ENCODE measurements at places on chromosomes 6 and 20.

DNA sequence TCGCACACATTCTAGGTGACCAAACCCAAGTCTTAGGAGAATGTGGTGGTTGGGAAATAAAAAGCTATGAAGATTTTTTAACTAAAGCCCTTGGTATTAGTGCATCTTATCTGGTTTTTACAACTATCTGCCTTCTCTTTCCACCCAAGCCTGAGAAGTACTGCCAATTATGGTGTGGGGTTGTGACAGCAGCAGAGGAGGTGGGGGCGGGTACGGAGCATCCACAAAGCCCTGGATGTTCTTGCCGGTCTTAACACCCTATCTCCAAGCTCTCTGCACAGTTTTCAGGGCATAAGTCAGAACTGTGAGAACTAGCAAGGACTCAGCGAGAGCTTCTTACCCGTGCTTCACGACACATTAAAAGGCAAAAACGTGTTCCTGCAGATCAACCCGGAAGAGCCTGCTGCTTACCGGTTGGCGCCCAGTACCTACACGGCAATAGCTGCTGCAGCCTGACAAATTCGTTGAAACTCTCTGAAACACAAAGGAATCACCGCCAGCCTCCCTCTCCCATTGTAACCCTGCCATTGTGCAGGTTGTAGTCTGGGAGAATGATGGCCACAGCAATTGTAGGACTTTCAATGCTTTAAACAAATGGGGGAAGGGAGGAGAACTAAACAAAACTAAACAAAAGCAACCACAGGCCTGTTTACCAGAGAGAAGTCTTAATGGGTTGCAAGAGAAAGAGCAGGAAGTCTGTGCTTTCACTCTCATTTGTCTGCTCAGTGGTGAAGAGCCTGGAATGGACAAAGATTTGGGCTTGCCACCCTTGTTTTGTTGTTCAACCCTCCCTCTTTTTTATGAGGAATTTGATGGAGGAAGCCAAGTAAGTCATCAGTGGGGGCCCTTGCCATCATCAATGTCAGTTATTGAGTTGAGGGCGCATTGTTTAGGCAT is 461.0 kb upstream of the JARID2 start:
- DNase-seq: no peak

DNA sequence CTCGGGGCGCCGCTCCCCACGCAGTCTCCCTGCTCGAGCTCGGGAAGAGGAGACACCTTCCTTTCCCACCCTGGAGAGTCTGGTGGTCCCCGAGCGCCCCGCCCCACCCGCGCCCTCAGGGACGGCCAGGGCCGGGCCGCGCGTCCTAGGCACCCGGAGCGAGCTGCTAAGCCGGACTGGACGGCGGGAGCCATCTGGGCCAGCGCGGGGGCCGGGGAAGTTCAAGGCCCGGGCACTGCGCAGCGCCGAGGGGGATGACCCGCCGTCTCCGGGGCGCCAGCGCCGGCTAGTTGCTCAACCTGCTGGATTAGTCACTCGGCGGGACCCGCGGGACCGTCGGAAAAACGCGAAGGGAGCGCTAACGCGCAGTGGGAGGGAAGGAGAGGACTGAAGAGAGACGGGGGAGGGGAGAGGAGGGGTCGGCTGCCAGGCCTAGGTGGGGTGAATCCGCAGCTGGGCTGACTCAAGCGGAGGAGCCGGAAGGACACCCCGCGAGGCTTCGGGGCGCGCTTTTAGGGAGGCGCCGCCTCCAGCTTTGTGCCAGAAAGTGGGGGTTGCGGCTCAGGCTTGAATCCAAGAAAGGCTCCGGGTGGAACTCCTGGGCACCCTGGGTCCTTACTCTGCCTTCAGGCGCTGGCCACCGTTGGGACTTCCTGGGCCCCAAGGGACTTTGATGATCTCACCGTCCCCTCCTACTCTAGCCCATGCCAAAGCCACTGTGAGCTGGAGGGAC is 75.7 kb upstream of the FOXP4 start:
- peak; percentile 28 for DNase-seq

DNA sequence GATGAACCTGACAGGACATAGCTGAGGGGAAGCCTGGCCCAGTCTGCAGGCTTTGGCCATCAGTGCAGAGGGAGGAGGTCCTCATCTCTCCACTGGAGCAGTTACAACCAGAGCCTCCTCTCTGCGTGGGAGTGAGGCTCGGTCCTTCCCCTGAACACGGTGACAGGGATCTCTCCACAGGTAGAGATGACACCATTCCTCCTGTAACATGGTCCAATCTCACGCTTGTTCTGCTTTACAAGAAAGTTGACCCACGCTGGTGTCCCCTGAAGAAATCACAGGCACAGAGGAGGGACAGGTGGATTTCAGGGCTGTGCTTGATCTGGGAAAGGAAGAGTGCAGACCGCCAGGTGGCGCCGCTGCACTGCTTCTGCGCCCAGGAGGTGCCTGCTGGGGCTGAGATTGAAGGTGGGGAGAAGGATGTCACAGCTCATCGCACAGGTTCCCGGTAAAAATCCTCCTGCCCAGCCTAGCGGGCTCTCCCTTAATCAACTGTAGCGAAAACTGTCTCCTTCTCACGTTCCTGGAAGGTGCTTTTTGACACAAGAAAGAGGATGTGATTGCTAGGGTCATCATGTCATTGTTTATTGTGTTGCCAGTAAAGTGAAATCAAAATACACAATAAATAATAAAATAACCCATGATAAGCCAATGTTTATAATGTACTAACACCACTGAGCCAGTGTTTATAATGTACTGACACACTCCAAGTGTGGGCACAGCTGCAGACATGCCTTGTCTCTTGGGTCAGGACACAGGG is 20.4 kb downstream of the HLA-G start:
- DNase-seq: peak; percentile 63

GRCh38 chr6:83221276-83221675 is 28.1 kb downstream of the RWDD2A start:
- no peak for DNase-seq

- DNase-seq: peak; percentile 70
These were observed 207.9 kb downstream of the ERMARD start for GRCh38 chr6:169959136-169960002.

GRCh38 chr6:21999012-21999528 is 297.8 kb downstream of the PRL start:
- no peak for DNase-seq

DNA sequence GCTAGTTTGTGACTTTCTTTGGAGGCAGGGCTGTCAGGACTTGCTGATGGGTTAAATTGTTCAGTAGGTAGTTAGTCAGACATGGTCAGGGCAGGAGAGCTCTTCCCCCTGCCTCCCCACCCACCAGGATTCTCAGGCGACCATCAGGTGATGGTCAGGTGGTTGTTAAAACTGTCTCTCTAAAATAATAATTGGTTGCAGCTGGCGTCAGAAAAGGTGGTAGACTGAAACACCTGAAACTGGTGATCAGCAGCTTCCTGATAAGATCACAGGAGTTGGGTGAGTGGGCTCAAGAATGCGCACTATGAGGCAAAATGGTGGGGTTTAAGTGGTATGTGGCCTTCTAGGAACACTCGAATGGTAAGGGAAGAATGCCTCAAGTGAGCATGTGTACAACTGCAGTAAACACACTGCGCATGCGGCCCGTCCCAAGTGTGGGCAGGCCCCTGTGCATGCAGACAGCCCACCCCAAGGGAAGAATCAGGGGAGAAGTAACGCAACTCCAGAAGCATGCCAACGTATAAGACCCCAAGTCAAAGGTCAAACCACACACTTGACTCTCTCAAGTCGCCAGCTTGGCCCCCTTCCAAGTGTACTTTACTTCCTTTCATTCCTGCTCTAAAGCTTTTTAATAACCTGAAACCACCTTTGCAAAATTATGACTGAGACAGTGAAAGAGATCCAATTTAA is 7.9 kb upstream of the BLCAP start:
- no peak for DNase-seq

GRCh38 chr20:891058-891705 is 25.0 kb downstream of the ANGPT4 start:
- peak; percentile 69 for DNase-seq

- DNase-seq: no peak
These were observed 6.3 kb upstream of the AHI1 start for GRCh38 chr6:135503703-135504475.

DNA sequence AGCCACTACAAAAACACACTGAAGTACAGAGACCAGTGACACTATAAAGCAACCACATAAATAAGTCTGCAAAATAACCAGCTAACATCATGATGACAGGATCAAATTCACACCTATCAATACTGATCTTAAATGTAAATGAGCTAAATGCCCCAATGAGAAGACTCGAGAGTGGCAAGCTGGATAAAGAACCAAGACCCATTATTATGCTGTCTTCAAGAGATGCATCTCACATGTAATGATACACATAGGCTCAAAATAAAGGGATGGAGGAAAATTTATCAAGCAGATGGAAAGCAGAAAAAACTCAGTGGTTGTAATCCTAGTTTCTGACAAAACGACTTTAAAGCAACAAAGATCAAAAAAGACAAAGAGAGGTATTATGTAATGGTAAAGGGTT is 138.1 kb upstream of the PLN start:
- DNase-seq: no peak

DNA sequence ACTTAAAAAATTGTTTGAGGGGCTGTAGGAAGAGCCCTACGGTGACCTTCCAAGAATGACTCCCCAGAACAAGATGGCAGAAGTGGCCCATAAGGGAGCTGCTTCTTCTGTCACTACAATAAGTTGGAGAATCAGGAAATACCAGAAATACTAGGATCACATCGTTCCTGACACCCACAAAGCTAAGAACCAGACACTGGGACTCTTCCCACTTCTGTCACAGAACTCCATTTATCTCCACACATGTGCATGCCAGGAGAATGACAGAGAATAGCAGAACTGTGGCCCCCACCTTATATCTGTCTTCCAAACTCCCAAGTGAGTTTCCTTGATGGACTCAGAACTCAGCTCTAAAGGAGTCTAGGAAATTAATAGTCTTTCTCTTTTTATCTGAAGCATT is 54.6 kb upstream of the UBR2 start:
- no peak for DNase-seq

- no peak for DNase-seq
These were observed 496.1 kb upstream of the MANEA start for GRCh38 chr6:95081231-95081630.

- no peak for DNase-seq
These were observed 990 bp upstream of the TRAF3IP2 start for GRCh38 chr6:111606620-111607115.

DNA sequence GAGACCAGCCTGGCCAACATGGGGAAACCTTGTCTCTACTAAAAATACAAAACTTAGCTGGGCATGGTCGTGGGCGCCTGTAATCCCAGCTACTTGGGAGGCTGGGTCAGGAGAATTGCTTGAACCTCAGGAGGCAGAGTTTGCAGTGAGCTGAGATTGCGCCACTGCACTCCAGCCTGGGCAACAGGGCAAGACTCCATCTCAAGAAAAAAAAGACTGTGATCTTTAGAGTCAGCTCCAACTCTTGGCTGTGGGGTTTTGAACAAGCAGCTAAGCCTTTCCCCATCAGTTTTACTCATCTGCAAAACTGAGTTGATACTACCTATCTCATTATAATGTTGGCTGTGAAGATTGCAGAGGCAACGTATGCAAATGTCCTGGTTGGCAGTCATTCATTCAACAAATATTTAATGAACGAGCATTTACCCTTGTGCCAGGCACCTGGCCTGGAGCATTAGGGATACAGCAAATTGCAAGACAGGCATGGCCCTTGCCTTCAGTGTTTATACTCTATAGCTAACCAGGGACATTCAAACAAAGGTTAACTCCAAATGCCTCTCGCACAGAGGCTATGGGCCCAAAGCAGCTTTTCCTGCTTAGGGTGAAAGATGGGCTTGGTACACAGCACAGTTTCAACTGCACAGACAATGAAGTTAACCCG is 37.8 kb downstream of the ILRUN start:
- no peak for DNase-seq

DNA sequence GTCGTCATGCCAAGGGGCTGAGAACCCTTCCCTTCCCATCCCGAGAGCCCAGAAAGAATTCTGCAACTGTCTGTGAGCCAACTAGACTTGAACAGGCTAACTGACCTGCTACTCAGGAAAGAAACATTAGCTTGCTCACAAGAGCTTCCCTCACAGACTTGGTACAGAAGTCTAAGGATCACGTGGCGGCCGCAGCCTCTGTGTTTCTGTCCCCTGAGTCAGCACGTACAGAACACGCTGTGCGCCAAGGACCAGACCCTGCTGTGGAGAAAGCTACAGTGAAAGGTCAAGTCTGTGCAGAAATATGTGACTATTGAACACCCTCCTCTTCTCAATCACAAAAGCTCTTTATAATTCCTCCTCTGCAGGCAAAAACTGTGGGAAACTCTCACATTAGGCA is 151.3 kb upstream of the QKI start:
- no peak for DNase-seq

GRCh38 chr20:38918172-38918571 is 8.0 kb upstream of the FAM83D start:
- no peak for DNase-seq

- peak; percentile 66 for DNase-seq
These were observed 79.3 kb upstream of the NAA20 start for GRCh38 chr20:19937651-19938420.

GRCh38 chr6:50543666-50544065 is 169.7 kb upstream of the TFAP2D start:
- DNase-seq: no peak

DNA sequence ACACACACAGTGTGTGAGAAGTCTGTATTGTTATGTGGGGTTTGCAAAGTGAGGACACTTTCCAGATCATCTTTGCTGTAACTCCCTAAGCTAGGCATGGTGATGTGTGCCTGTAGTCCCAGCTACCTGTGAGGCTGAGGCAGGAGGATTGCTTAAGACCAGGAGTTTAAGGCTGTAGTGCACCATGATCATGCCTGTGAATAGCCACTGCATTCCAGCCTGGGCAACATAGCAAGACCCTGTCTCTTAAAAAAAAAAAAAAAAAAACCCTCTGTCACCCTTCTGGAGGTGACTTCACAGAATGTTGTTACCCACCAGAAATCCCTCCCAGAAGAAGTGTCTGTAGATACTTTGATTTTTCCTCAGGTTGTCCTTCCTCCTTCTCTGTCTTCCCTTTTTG is 14.9 kb downstream of the CASS4 start:
- DNase-seq: no peak

GRCh38 chr6:16901306-16901705 is 140.0 kb upstream of the ATXN1 start:
- peak; percentile 27 for DNase-seq

DNA sequence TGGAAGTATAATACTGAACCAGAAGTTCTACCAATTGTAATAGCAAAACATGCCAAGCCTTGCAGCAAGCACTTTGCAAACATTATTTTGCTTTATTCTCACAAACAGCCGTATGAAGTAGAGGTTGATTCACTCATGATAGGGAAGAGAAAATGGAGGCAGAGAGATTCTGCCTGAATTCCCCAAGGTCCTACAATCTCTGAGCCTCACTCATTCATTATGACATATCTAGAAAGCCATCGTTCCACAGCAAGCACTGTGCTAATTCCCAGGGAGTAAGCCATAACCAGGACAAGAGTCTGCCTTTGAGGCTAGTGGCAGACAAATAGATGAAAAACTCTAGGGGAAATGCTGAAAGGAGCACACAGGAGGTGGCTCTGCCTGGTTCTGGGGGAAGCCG is 288.0 kb downstream of the TSHZ2 start:
- no peak for DNase-seq

- no peak for DNase-seq
These were observed 50.5 kb upstream of the PIM1 start for GRCh38 chr6:37119387-37119886.
